ENCODE measurements at places on chromosomes 3 and 15. TPM values are rescaled to one million over a fixed set of nuclear protein-coding genes. Genes with fewer than 3 reads are reported as not detected.

DNA sequence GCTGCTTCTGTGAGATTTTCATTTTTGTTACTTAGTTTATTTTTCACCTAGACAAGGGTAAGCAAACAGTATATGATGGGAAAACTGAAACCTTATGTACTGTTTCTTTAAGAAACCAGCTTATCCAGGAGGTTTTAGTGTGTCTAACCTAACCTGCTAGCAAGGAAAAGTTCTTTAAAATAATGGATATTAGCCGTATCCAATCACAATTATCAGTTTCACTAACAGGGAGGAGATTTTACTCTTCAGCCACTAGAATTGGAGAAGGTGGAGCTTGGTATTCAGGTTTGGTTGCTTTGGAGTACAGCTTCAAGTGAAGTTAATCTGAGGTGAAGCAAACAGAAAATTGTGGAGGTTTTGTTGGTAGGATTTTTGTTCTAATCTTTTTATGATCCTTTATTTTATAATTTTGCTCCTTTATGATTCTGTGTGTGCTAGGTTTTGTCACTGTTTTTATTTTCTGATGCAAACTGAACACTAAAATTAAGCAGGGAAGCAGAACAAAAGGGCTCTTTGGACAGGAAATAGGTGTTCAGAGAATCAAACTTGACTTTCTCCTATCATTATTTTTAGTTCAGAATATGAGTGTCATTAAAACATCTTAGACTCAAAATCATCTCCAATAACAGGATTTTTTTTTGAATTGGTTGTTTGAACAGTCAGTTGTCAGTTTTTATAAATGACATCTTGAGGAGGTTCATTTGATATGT is 13.0 kb downstream of the ZFAND6 start:
- H3K27me3 ChIP-seq, result no peaks in the 10 kb centered on the region
- peak overlapping the region; percentile 73 for H3K27ac ChIP-seq
- DNase-seq, result no peak

GRCh38 chr3:877001-877400 is 215.8 kb upstream of the CNTN6 start:
- H3K4me3 ChIP-seq, result no peak overlapping the region
- no peaks in the 10 kb centered on the region for H3K27me3 ChIP-seq
- no peak for DNase-seq
- H3K4me1 ChIP-seq, result peaks cover 5% of the 10 kb centered on the region
- H3K27ac ChIP-seq, result no peak overlapping the region

The RBPMS2 gene
- not detected for total RNA-seq

DNA sequence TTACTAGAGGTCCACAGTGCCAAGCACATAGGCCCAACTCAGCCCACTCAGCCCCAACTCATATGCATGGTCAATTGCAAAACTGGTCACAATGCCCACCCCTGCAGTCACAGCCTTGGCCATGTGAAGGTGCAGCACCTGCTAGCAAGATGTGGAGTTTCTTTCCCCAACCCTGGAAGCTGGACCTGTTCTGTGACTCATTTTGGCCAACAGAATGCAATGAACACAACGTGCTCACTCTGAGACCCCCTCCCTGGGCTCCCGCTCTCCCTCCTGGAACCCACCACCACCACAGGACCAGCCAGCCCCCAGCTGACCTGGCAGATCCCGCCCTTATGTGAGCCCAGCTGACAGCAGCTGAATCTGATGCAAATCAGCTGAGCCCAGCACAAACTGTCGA is 34.4 kb downstream of the ALDH1L1 start:
- H3K27ac ChIP-seq, result no peak overlapping the region
- no peaks in the 10 kb centered on the region for H3K36me3 ChIP-seq
- no peak overlapping the region for H3K4me3 ChIP-seq
- H3K4me1 ChIP-seq, result no peaks in the 10 kb centered on the region
- no peak for DNase-seq

DNA sequence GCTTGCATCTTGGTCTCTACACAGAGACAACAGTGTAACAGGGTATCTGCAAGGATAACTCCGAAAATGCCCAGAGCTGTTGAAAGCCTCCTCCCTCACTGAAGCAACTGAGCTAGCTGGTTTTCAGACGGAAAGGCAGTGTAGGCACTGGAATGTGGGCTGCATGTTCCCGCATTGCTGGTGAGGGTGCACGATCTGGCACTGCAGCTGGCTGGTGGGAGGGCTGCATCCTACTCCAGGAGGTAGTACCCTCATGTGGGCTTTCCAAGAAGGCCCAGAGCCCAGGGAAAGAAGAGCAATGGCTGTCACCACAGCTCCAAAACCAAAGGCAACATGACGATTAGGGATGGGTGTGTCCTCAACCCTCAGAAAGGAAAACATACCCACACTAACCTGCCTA is 28.7 kb upstream of the RPS17 start:
- H3K4me1 ChIP-seq, result no peaks in the 10 kb centered on the region
- no peak overlapping the region for H3K4me3 ChIP-seq
- no peaks in the 10 kb centered on the region for H3K36me3 ChIP-seq
- no peak for DNase-seq
- no peak overlapping the region for H3K27ac ChIP-seq
- peaks cover 22% of the 10 kb centered on the region for H3K27me3 ChIP-seq

- H3K27me3 ChIP-seq, result no peaks in the 10 kb centered on the region
- peaks cover 94% of the 10 kb centered on the region for H3K4me1 ChIP-seq
- peak overlapping the region; percentile 99 for H3K27ac ChIP-seq
These were observed 151.5 kb upstream of the BHLHE40 start for GRCh38 chr3:4827767-4828166.

DNA sequence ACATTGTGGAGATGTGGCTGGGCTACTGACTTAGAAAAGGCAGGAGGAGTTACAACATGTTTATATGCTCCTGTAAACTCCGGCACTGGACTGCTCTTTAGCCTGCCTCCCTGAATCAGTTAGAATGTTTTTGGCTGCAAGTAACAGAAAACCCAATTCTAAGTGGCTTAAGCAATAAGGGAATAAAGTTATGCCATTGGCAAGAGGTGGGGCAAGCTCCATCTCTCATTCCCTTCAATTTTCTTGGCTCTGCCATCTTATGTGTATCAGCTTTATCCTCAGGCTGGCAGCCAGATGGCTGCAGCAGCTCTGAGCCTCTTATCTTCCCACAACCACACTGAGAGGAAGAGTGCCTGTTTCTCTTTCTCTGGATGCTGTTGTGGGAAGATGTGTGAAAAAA is 22.4 kb upstream of the MEIS2 start:
- no peak overlapping the region for H3K4me3 ChIP-seq
- H3K36me3 ChIP-seq, result no peaks in the 10 kb centered on the region
- H3K4me1 ChIP-seq, result no peaks in the 10 kb centered on the region
- peaks cover 3% of the 10 kb centered on the region for H3K27me3 ChIP-seq

The P2RY14 gene
- 4.7 TPM for total RNA-seq

DNA sequence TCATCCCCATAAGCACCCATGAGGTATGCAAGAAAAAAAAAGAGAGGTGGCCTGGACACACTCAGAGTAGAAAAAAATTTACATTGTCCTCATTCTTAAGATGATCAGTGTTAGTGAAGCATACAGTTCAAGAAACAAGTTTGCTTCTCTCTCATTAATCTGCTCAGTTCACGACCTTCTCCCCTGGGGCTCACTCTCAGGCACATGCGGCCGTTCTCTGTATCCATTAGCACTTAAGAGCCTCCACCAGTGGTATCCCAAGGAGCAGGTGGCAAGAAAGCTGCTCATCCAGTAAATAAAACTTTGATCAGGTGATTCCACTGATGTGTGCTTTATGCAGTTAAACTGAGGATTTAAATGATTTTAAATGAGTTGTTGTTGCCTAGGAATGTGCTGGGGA is 57.4 kb downstream of the ARHGAP31 start:
- no peaks in the 10 kb centered on the region for H3K36me3 ChIP-seq
- H3K27ac ChIP-seq, result no peak overlapping the region
- H3K4me1 ChIP-seq, result peaks cover 12% of the 10 kb centered on the region

DNA sequence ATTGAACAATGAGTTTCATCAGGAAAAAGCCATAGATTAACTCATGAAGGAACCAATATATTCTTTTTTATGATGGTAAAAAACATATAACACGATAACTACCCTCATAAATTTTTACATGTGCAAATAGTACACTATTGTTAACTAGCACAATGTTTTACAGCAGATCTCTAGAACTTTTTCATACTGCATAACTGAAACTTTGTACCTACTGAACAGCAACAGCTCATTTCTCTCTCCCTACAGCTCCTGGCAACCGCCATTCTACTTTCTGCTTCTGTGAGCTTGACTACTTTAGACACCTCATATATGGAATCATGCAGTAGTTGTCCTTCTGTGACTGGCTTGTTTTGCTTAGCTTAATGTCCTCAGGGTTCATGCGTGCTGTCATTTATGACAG is 235.4 kb downstream of the NFKBIZ start:
- peaks cover 16% of the 10 kb centered on the region for H3K27me3 ChIP-seq
- H3K36me3 ChIP-seq, result peaks cover 15% of the 10 kb centered on the region
- no peak overlapping the region for H3K4me3 ChIP-seq
- H3K4me1 ChIP-seq, result peaks cover 19% of the 10 kb centered on the region
- no peak overlapping the region for H3K27ac ChIP-seq
- DNase-seq, result no peak

The IL5RA gene
- total RNA-seq, result not detected

GRCh38 chr15:44307712-44308111 is 19.2 kb downstream of the GOLM2 start:
- peak overlapping the region; percentile 65 for H3K27ac ChIP-seq
- peaks cover 17% of the 10 kb centered on the region for H3K36me3 ChIP-seq
- no peak overlapping the region for H3K4me3 ChIP-seq

- H3K4me1 ChIP-seq, result peaks cover 2% of the 10 kb centered on the region
- no peak overlapping the region for H3K4me3 ChIP-seq
- peaks cover 6% of the 10 kb centered on the region for H3K36me3 ChIP-seq
- no peaks in the 10 kb centered on the region for H3K27me3 ChIP-seq
- peak; percentile 62 for DNase-seq
These were observed 7.8 kb downstream of the EIF1B start for GRCh38 chr3:40317061-40317855.

GRCh38 chr3:161049683-161050248 is 55.4 kb downstream of the B3GALNT1 start:
- H3K36me3 ChIP-seq, result no peaks in the 10 kb centered on the region
- DNase-seq, result no peak
- peaks cover 2% of the 10 kb centered on the region for H3K4me1 ChIP-seq
- H3K27me3 ChIP-seq, result no peaks in the 10 kb centered on the region

GRCh38 chr3:79032686-79033318 is 735.0 kb downstream of the ROBO1 start:
- no peak for DNase-seq
- H3K36me3 ChIP-seq, result no peaks in the 10 kb centered on the region
- no peak overlapping the region for H3K27ac ChIP-seq
- no peaks in the 10 kb centered on the region for H3K4me1 ChIP-seq

DNA sequence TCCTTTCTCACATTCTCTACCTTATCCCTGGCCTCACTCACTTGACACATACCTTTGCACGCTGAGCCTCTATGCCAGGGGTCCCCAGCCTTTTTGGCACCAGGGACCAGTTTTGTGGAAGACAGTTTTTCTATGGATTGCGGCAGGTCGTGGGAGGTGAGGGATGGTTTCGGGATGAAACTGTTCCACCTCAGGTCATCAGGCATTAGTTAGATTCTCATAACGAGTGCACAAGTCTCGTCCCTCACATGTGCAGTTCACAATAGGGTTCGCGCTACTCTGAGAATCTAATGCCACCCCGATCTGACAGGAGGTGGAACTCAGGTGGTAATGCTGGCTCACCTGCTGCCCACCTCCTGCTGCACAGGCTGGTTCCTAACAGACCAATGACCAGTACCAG is 112.5 kb upstream of the EIF1B start:
- DNase-seq, result peak; percentile 38
- H3K27ac ChIP-seq, result no peak overlapping the region
- H3K4me1 ChIP-seq, result peaks cover 6% of the 10 kb centered on the region
- no peak overlapping the region for H3K4me3 ChIP-seq
- H3K36me3 ChIP-seq, result no peaks in the 10 kb centered on the region
- peaks cover 4% of the 10 kb centered on the region for H3K27me3 ChIP-seq

The PP2D1 gene
- total RNA-seq, result not detected

- H3K4me1 ChIP-seq, result peaks cover 54% of the 10 kb centered on the region
- H3K36me3 ChIP-seq, result peaks cover 42% of the 10 kb centered on the region
- no peaks in the 10 kb centered on the region for H3K27me3 ChIP-seq
- peak overlapping the region; percentile 36 for H3K27ac ChIP-seq
These were observed 7.5 kb upstream of the TATDN2 start for GRCh38 chr3:10240799-10241198.

The EFCC1 gene
- 0.09 TPM for total RNA-seq
